ENCODE measurements at places on chromosomes 2 and 18.

GRCh38 chr2:195445639-195446038 is 211.4 kb upstream of the SLC39A10 start:
- DNase-seq: no peak

- DNase-seq: no peak
These were observed 22.5 kb upstream of the SCYGR5 start for GRCh38 chr2:227643990-227644551.

DNA sequence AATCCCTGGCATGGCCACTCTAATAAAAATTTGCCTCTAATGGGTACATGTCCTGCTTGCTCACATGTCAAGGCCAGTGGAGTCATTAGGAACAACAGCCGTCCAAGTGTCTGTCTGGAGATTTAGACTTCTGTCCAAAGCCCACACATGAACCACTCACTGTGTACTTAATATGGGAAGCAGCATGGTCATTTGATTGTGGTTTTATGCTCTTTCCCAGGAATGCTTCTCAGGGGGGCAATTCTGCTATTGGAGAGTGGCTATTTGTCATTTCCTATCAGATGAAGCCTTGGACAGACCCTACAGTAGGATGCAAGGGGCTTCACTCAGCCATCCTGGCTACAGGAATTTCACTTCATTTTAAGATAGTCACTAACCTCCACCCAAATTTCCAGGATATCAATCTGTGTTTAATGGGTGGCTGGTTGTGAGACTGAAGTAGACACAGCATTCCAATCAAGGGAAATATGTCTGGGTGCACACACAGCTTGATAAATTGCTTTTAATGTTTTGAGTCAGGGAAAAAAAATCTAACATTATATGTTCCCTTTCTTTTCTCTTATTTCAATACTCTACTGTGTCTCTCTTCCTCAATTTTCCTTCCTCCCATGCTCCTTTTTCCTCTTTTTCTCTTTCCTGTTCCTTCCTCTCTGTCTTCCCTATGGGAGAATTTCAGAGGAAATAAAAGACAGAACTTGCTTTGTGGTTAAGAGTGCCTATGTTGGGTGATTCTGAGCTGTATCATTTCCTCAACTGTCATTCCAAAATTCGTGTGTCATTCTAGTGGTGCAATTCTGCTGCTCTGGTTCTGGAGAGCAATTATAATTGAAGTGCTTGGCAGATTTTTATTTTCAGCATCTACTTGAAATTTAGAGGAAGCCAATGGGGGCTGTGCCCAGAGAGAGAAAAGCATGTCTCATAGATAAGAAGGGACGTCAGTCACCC is 320.1 kb downstream of the OSR1 start:
- DNase-seq: no peak

- no peak for DNase-seq
These were observed 8.2 kb upstream of the CCDC74A start for GRCh38 chr2:131519466-131519865.

DNA sequence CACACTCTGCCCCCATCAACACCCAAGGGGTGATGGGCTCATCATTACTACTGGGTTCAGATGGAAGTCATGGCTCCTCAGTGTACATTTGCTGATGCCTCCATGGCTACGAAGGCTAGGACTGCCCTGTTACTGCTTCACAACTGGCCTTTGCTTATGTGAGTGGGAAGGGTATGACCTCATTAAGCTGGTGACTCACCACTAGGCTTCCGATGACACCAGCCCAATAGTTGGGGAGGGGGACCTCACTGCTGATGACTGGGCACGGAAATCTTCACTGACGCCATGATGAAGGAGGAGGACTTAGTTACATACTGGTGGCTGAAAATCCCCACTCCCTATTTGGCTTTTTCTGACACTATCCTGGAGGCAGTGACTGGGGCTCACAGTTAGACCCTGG is 263.2 kb downstream of the CMPK2 start:
- DNase-seq: no peak

- no peak for DNase-seq
These were observed 29.9 kb downstream of the GPC1 start for GRCh38 chr2:240465268-240465764.

DNA sequence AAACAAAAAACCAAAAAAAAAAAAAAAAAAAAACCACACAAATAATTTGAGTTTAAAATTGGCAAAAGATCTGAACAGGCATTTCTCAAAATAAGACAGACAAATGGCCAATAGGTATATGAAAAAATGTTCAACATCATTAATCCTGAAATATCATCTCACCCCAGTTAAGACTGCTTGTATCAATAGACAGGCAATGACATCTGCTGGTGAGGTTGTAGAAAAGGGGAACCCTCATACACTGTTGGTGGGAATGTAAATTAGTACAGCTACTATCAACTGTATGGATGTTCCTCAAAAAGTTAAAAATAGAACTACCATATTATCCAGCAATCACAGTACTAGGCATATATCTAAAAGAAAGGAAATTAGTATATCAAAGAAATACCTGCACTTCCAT is 523.1 kb downstream of the XIRP2 start:
- DNase-seq: no peak

DNA sequence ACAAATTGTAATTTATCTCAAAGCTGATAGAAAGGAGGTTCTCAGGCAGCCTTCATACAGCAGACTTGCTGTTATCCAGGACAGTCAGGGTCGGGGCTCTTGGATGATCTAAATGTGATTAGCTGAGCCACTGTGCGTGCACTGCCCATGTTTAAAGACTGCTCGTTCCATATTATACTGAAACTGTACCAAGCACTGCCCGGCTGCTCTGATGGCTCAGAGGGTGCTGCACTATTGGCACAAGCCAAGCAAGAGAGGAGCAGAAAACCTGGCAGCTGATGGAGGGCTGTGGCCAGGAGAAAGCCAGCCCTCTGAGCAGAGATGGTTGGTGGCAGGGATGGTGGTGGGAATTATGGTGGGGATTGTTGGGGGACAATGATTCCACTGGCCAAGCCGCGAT is 63.4 kb downstream of the COL6A3 start:
- no peak for DNase-seq

- no peak for DNase-seq
These were observed 102.0 kb upstream of the DTNA start for GRCh38 chr18:34608064-34608463.

DNA sequence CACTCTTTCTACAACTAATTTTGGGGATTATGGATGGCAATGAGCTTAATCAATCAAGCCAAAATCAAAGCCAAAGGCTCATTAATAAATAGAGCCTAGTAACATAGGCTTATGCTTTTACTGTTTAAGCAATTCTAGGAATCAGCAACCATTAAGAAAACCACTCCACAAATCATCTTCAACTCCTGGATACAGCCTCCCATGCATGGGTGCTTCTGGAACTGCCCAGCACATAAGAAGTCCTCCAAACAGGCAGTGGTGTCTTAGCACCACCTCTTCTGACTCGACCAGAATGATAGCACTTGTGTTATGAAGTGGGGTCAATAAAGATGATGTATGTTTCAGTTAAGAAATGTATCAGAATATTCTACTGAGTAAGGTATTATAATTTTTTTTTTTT is 104.4 kb upstream of the SERPINE2 start:
- DNase-seq: no peak
